ENCODE measurements at places on chromosomes 12 and 14. TPM values are rescaled to one million over a fixed set of nuclear protein-coding genes. Genes with fewer than 3 reads are reported as not detected.
A peak's percentile ranks its signal among the peaks of the same experiment; 100 is the strongest.

RNASE11 gene
- total RNA-seq, result not detected

TCL1B gene
- total RNA-seq, result not detected

DNA sequence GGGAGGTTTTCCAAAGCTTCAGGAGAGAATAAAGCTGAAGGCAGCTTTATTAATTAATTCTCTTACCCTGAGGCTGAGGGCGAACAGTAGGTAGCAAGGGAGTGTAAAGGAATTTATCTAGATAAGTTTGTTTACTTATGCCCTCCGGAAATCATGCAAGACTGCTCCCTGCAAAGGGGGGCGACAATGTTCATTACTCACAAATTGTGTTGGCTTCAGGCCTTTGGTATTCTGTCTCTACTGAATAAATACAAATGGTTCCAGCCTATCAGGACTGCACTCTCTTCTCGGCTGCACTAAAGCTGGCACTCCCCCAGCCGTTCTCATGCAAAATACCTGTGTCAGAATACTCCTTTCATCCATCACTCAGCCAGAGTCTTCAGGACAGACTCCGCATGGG lies 120.8 kb downstream of the PPHLN1 start:
- H3K27ac ChIP-seq, result no peak overlapping the region
- H3K27me3 ChIP-seq, result no peaks in the 10 kb centered on the region
- H3K4me3 ChIP-seq, result no peak overlapping the region
- no peaks in the 10 kb centered on the region for H3K4me1 ChIP-seq
- H3K36me3 ChIP-seq, result no peaks in the 10 kb centered on the region
- DNase-seq, result no peak

CRY1 gene
- 81.5 TPM for total RNA-seq

DNA sequence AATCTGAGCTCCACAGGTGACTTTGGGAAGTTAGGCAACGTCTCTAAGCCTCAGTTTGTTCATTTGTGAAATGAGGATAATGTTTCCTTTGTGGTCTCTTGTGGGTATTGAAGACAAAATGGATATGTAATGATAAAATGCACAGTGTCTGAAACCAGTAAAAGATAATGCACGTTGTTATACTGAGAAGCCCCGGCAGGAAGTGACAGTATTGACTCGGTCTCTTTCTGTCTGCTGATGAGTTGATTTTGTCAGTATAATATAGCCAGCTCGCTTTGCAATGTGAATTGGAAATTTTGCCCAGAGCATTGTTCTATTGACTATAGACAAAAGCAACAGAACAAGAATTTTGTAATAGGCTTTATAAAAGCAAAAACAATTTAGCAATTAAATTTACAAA lies 49.2 kb upstream of the SLC38A1 start:
- H3K27ac ChIP-seq, result no peak overlapping the region
- DNase-seq, result no peak
- H3K27me3 ChIP-seq, result no peaks in the 10 kb centered on the region
- no peaks in the 10 kb centered on the region for H3K4me1 ChIP-seq
- H3K4me3 ChIP-seq, result no peak overlapping the region
- no peaks in the 10 kb centered on the region for H3K36me3 ChIP-seq

LRRC43 gene
- total RNA-seq, result 2.3 TPM

SLC11A2 gene
- total RNA-seq, result 103 TPM

DNA sequence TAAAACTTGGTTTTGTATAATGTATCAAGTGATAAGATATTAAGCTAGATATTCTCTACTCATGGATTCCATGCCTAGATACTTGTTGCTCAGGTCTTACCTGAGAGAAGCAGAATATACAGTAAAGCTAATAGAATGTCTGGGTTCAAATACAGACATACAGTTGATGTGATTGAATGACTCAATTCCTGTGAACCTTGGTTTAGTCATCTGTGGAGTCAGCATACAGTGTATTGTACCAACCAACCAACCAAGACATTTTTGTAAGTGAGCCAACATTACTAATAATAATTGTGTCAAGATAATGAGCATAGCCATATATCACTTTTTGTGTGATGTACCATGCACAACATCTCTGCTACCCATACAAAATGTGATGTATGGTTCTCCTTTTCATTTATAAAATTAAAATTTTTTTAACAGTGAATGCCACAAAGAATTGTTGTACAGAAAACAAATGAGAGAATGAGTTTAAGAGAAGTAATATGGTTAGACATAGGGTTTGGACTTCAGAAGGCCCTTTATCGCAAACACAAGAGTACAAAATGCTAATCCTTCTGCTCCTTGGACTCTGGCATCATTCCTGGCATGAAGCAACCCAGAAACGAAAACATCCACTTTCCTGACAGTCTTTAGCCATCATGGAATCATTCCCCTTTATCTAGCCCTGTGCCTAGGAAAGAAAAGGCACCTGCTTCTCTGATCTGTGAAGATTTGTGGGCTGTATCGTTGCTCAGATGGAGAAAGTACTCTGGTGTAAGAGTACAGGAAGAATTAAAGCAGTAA lies 977.2 kb upstream of the USP15 start:
- H3K27me3 ChIP-seq, result no peaks in the 10 kb centered on the region
- no peak overlapping the region for H3K27ac ChIP-seq
- no peaks in the 10 kb centered on the region for H3K4me1 ChIP-seq
- no peaks in the 10 kb centered on the region for H3K36me3 ChIP-seq
- no peak overlapping the region for H3K4me3 ChIP-seq

DNA sequence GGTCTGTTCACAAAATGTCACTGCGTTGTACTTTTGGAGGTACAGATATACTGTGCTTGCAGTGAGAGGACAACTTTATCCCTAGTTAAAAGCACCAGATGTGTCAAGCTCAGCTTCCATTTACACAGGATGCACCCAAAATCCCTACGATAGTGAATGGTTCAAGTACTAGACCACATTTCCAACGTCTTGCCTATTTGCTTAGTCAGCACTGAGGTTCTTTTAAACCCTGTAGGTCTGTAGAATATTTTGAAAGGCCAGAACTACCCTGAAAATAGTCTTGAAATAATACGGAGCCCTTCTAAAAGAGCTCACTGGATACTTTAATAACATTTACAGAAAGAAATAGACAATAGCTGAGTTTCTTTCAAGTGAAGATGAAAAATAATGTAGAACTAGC lies 466.1 kb downstream of the FUT8 start:
- no peak overlapping the region for H3K27ac ChIP-seq
- DNase-seq, result no peak
- H3K36me3 ChIP-seq, result no peaks in the 10 kb centered on the region
- H3K4me3 ChIP-seq, result no peak overlapping the region
- H3K4me1 ChIP-seq, result no peaks in the 10 kb centered on the region

IAPP gene
- total RNA-seq, result not detected

DNA sequence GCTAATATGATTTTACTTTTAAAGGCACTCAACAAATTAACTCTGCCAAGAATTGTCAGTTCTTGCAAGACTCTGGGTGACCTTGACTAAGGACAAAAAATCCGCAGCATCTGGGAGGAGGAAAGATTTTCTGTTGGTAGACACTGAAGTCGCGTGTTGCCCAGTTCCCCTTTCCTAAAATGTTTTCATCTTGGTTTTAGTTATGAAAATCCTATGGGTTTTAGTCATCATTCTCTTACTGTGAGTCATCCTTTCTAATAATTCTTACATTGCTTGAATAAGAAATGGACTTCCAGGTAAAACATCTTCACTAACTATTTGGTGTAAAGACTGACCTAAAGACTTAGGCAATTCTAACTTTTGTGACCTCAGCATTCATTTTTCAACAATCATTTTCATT lies 9.1 kb downstream of the GSG1 start:
- H3K27me3 ChIP-seq, result no peaks in the 10 kb centered on the region
- no peak for DNase-seq
- H3K27ac ChIP-seq, result no peak overlapping the region
- no peak overlapping the region for H3K4me3 ChIP-seq
- no peaks in the 10 kb centered on the region for H3K36me3 ChIP-seq
- no peaks in the 10 kb centered on the region for H3K4me1 ChIP-seq

GRCh38 chr12:89231686-89232085 lies 120.6 kb downstream of the DUSP6 start:
- no peak overlapping the region for H3K27ac ChIP-seq
- H3K36me3 ChIP-seq, result no peaks in the 10 kb centered on the region
- H3K4me3 ChIP-seq, result no peak overlapping the region
- no peaks in the 10 kb centered on the region for H3K27me3 ChIP-seq

CFAP54 gene
- total RNA-seq, result 2.9 TPM

GRCh38 chr12:116765271-116765670 lies 27.2 kb downstream of the RNFT2 start:
- H3K27me3 ChIP-seq, result no peaks in the 10 kb centered on the region
- H3K36me3 ChIP-seq, result no peaks in the 10 kb centered on the region
- no peak overlapping the region for H3K4me3 ChIP-seq

- H3K4me1 ChIP-seq, result peaks cover 4% of the 10 kb centered on the region
- no peak overlapping the region for H3K27ac ChIP-seq
- no peaks in the 10 kb centered on the region for H3K27me3 ChIP-seq
- DNase-seq, result no peak
- H3K36me3 ChIP-seq, result no peaks in the 10 kb centered on the region
These were observed 55.6 kb upstream of the JDP2 start for GRCh38 chr14:75372260-75372659.

MORN3 gene
- total RNA-seq, result 0.29 TPM

FAM181A gene
- total RNA-seq, result not detected

GRCh38 chr12:71162832-71163763 lies 5.3 kb upstream of the TSPAN8 start:
- H3K4me1 ChIP-seq, result no peaks in the 10 kb centered on the region
- DNase-seq, result no peak
- no peaks in the 10 kb centered on the region for H3K27me3 ChIP-seq
- no peak overlapping the region for H3K4me3 ChIP-seq
- no peak overlapping the region for H3K27ac ChIP-seq
- no peaks in the 10 kb centered on the region for H3K36me3 ChIP-seq

CLMN gene
- 23.7 TPM for total RNA-seq

DNA sequence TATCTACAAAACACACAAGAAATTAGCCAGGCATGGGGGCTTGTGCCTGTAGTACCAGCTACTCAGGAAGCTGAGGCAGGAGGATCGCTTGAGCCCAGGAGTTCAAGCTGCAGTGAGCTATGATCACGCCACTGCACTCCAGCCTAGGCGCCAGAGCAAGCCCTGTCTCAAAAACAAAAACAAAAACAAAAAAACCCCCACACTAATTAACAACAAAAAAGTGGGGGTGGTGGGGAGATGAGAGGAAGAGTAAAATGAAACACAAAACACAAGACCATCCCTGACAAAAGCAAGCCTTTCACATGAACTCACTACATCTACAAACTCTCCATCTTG lies 53.9 kb upstream of the HECTD1 start:
- no peaks in the 10 kb centered on the region for H3K27me3 ChIP-seq
- H3K4me3 ChIP-seq, result no peak overlapping the region
- no peaks in the 10 kb centered on the region for H3K36me3 ChIP-seq
- DNase-seq, result no peak
- H3K27ac ChIP-seq, result peak overlapping the region; percentile 89

DNA sequence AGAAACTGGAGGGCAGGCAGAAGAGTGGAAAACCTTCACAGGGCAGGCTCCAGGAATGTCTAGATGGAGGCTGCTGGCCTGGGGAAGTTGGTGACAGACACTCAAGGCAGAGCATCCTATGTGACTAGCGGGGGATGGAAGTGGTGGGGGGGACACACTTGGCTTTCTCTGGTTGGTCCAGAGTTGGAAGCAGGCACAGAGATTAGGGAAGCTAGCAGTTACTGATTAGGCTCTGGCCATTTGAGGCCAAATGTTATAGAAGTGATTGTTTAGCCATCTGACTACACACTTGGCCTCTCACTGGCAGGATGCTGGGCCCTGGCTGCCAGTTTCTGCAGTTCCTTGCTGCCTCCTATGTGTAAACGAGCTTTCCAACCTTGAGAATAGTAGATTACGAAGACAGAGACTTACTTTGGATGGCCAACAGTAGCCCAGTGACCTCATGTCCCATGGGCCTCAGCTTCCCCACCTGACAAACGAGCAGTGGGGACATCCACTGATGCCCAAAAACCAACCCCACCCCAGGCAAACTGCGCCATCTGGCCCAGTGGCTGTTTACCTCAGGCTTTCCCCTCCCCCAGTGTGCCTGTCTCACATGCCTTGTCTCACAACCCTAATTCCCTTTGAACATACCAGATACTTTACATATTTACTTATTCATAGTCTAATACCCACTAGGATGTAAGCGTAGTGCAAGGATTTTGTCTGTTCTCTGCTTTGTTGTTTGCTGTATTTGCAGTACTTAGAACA lies 102.7 kb downstream of the PAPLN start:
- no peak overlapping the region for H3K4me3 ChIP-seq
- no peak overlapping the region for H3K27ac ChIP-seq
- H3K4me1 ChIP-seq, result no peaks in the 10 kb centered on the region
- H3K27me3 ChIP-seq, result no peaks in the 10 kb centered on the region

DNA sequence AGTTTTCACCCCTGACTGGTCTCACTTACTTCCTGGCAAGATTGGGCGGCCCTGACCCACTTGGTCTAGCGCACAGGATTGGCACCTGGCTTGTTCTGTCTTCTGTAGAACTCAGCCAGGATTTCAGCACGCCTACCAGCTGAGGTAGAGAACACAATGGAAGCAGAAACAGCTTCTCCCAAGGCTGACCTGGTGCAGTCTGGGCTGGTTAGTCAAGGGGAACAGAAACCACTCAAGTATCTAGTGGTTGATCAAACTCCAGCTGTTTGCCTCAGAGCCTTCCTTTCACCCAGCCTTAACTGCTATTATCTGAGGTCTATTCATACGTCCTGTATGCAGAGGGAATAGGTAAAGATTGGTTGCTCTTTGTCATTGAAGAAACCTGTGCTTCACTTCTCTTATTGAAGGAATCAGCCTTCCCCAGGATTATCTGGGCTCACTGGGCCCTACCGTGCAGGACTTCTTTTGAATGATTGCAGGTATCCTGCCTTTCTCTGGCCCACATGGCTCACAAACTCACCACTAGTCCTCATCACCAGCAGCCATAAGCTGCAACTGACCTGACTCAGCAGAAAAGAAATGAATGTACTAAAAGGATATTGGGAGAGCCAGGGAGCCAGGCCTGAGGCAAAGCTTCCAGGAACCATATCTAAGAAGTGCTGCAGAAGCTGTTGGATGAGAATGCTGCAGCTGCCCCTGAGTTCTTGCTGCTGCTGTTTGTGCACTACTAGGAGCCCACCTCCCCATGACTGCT lies 2.5 kb upstream of the PLEKHD1 start:
- no peaks in the 10 kb centered on the region for H3K36me3 ChIP-seq
- DNase-seq, result no peak
- no peak overlapping the region for H3K27ac ChIP-seq
- H3K27me3 ChIP-seq, result peaks cover 6% of the 10 kb centered on the region
- H3K4me3 ChIP-seq, result no peak overlapping the region

MYH6 gene
- total RNA-seq, result not detected

DNA sequence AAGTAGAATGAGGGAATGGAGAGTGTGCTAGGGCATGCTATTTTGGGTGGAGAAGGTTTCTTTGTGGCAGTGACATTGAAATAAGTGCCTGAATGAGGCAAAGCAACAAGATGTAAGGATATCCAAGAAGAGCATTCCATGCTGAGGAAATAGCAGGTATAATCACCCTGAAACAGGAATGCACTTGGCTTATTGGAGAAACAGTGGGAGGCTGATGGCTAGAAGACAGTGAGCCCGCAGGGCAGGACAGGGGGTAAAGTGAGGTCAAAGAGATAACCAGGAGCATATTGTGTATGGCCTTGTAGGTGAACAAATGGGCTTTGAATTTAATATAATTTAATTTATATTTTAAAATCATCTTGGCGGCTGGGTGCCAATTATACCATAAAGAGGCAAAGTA lies 877.0 kb downstream of the DIO2 start:
- H3K4me1 ChIP-seq, result no peaks in the 10 kb centered on the region
- no peak for DNase-seq
- no peak overlapping the region for H3K27ac ChIP-seq

- no peak overlapping the region for H3K27ac ChIP-seq
- no peak for DNase-seq
These were observed 1.7 kb downstream of the DPPA3 start for GRCh38 chr12:7712841-7713442.

PRKD1 gene
- total RNA-seq, result 26.1 TPM

ZDHHC22 gene
- total RNA-seq, result not detected

- no peaks in the 10 kb centered on the region for H3K27me3 ChIP-seq
- H3K4me3 ChIP-seq, result peak overlapping the region; percentile 99
- H3K4me1 ChIP-seq, result no peaks in the 10 kb centered on the region
- H3K27ac ChIP-seq, result peak overlapping the region; percentile 97
These were observed 598 bp downstream of the UBE2N start for GRCh38 chr12:93441081-93441616.

Measured in breast epithelium (tissue), 4 donors.